ENCODE measurements at places on chromosomes 2 and 18.
A peak's percentile ranks its signal among the peaks of the same experiment; 100 is the strongest.

DNA sequence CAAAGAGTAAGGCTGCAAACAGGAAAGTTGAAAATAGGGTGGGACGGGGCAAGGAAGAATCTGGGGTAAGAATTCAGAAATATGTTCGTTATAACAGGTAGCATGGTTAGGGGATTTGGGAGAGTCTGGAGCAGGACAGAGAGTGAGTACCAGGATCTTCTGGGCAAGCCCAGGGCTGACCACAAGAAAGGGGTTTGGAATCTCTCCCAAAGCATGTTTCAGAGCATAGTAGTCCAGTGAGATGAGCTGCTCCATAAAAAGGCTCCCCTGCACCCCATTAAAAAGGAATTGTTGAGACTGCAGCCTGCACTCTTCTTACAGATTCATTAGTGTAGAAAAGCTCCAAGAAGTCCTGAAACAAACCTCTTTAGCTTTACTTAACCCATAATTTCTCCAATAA is 291.1 kb downstream of the MTX2 start:
- DNase-seq, result peak; percentile 52

DNA sequence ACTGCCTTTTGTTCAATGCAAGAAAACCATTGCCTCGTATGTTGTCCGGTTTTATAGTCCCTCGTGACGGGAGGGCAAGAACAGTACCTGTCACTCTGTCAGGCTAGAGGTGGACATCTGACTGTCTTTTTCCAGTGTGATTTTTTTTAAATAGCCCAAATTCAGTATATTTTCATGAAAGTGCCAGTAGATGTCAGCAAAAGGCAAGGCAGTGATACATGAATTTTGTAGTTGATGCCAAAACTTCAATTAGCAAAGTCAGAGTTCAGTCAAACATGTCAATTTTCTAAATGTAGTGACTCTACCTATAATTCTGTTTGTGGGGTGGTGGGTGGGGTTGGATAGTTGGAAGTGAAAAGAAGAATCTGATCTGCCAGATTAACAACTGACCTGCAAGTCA is 296.0 kb upstream of the MC4R start:
- DNase-seq, result no peak

DNA sequence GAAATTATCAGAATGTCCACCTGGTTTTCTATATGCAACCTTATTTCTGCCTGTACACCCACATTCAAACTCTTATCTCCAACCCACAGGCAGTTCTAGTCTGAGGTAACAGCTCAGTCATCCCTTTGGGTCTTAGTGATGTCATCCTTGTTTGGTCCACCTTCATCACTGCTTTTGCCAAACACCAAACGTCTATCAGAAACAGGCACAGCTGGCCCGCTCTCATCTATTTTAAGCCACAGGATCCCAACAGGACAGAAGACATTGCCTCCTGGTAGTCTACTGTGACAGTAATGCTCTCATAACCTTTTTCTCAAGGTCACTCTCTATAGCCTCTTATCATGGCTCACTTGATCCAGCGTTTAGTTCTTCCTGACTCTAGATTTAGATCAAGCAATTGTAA is 99.0 kb upstream of the CHAC2 start:
- no peak for DNase-seq

DNA sequence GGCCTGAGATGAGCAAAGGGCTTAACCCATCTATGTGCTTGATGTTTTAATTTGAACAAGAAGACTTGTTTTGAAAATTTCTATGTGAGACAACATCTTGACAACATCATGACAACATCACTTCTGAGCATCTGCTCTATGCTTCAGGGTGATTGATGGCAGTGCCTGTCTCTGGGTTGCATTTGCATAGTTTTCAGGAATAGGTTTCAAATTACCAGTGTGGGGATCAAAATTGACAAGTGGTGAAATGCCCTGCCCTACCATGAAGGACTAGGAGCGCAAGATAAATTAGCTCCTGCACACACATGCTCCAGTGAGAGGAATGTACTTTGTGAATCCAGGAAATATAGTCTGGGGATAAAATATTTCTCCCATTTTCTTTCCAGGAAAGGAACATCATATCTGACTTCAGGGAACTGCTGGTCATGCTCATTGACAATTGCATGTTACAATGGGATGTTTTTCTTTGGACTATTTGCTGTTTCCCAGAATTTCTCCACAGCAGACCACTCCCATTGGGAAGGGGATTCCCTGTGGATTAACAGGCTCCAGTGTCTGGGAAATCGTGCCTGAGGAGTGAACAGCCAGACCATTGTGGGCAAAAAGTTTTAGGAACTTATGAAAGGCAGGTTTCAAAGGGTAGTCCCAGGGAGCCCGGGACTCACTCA is 45.3 kb upstream of the IL1R2 start:
- DNase-seq, result no peak

DNA sequence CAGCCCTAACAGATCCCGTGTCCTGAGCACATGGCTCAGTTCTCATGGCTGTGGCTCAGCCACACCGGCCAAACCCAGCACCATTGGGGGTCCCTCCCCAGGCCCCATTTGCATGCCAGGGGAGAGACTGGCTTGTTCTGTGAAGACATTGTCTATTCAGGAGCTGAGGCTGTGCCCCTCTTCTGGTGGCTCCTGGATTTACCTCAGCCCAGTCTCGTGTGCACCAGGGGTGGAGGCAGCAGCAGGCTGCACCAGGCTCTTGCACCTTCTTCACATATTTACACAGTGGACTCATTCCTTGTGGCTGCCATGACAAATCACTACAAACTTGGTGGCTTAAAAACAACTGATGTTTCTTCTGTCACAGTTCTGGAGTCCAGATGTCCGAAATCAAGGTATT is 92.4 kb upstream of the ITGA6 start:
- DNase-seq, result no peak

- DNase-seq, result no peak
These were observed 392.1 kb upstream of the HS6ST1 start for GRCh38 chr2:128710729-128711128.

- DNase-seq, result peak; percentile 33
These were observed 19.0 kb upstream of the IGFBP5 start for GRCh38 chr2:216714376-216714775.

DNA sequence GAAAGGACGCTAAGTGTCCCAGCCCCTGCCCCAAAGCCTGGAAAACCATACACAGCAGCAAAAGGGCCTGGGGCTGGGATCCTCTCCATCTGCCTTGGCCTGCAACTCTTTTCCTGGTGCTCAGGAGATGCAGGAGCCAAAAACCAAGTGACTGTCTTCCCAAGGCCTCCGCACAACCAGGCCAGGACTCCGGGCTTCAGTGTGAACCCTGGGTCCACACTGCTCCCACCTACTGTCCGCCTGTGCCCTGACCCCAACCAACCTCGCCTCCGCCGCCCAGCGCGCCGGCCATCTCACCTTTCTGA is 1.1 kb downstream of the FEV start:
- DNase-seq, result no peak

DNA sequence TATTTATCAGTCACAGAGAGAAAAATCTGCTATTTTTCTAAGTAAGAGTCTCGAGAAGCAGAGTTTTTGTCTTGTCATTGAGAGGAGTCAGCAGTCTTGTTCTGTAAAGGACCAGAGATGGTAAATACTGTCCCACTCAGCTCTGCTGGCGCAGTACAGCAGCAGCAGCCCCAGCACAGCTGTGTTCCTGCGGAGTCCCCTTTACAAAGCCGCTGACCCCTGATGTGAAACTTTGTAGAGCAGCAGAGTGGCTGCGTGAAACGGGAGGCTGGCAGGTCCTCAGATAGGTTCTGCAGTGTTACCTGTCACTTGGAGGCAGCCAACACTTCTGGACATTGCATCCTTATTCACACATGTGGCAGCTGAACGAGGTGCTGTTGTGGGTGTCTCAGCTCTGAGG is 45.2 kb downstream of the TMEM185B start:
- DNase-seq, result no peak

- DNase-seq, result no peak
These were observed 47.5 kb downstream of the PTPN2 start for GRCh38 chr18:12836551-12836950.

GRCh38 chr18:12155996-12156395 is 62.4 kb downstream of the ANKRD62 start:
- DNase-seq, result peak; percentile 10

- no peak for DNase-seq
These were observed 22.2 kb upstream of the SMAD4 start for GRCh38 chr18:51007790-51008139.

DNA sequence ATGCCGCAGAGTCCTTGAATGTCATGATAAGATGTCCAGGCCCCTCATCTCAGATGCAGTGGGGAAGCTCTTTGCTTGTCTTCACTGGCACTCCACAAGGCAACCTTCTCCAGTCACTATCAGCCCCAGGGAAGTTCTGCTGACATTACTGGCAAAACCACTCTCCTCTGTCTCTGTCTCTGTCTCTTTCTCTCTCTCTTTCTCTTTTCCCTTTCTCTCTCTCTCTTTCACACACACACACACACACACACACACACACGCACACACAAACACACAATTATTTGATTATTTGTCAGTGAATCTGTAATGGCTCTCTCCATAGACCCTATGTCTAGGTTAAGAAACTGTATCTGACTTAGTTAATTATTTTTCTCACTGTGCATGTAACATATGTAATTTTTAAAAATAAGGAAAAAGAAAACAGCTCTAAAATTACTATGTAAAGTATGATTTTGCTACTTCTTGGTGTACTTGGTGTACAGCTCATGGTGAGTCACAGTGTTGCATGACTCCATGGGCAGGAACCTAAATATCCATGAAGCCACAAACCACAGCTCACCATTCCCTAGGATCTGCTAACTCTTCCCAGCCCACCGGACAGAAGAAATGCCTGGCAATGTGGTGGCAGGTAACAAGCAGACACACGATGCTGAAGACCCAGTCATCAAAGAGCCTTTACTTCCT is 594.9 kb upstream of the ID2 start:
- peak; percentile 84 for DNase-seq

DNA sequence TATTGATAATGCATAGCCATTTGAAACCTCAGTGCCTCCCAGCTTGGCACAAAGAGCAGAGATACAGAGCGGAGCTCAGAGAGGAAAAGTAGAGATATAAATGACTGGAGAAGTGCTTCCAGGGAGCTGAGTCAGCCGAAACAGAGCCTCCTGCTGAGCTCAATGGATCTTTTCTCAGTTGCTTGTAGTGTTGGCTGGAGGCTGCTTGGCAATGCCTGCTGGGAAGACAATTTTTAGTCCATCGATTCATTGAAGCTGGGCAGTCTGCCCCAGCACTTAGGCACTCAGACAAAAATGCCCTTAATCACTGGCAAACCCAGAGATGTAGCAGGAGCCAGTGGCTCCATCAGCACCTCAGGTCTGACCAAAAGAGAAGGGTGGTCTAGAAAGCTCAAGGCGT is 81.3 kb upstream of the SETBP1 start:
- DNase-seq, result peak; percentile 50

DNA sequence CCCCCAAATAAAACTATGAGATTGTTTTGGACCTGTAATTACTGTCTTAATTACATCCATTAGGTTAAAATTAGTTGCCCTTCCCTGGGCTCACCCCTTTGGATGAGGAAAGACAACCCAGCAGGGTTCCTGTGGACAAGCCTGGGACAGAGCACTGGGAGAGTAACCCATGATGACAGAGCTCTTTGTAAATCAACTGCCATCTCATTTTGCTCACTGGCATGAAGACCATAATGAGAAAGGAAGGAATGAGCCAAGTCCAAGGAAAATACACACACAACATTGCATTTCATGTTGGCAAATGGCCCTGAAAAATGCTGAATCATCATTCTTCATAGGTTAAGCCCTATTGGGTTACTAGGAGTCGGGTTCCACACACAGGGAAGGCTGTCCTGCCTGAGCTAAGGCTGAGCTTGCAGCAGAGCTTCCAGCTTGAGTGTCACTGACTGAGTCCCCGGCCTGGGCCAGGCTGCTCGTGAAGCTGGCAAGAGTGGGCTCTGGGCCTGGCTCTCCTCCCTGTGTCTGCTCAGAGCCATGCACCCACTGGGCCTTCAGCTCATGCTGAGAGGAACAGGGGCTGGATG is 94.1 kb upstream of the ACAA2 start:
- no peak for DNase-seq

DNA sequence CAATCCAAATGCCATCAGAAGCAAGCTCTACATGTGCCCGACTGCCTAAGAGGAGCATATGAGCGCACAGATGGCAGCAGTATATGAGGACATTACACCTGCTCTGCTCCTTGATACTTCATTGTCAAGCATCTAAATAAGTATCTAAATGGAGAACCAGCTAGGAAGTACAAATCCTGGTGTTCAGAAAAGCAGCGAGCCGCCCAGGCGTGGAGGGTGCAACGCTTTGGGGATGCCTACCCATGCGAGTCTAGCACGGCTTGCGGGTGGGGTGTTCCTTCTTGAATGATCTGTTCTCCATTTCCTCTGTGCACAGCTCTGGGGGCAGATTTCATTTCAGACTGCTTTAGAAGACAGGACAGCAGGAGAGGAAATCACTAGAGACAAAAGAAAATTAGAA is 63.0 kb upstream of the BCL2L11 start:
- DNase-seq, result peak; percentile 1

- no peak for DNase-seq
These were observed 59.6 kb upstream of the CHN1 start for GRCh38 chr2:175064797-175065196.

DNA sequence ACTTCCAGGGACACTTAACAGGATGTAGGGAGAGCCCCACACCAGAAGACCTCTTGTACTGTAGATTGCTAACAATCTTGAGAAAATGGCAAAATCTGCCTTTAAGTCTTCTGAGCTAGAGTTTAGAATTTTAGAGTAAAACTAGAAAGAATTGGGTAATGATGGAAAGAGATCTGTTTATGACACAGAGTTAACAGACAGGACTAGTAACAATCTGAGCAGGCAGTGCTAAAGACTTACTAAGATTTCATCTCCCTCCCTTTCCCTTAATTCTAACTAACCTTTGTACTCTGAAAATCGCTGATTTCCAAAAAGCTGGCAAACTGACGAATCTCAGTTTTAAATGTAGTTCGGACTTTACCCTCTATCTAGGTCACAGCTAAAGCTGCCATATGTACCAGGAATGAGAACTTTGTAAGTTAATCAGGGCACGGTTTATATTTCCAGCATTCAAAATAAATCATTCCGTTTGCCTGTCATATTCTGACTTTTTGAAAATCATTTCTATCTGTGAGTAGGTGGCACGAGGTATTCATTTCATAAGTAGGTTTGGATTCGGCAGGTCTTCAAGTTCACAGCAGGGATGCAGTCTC is 256.5 kb upstream of the EPAS1 start:
- no peak for DNase-seq

All from AG20443 (cell line).